GM19239 (cell line): ENCODE measurements at places on chromosomes 2 and 18.

- no peak for DNase-seq
These were observed 98.6 kb downstream of the ACTR2 start for GRCh38 chr2:65326276-65326675.

DNA sequence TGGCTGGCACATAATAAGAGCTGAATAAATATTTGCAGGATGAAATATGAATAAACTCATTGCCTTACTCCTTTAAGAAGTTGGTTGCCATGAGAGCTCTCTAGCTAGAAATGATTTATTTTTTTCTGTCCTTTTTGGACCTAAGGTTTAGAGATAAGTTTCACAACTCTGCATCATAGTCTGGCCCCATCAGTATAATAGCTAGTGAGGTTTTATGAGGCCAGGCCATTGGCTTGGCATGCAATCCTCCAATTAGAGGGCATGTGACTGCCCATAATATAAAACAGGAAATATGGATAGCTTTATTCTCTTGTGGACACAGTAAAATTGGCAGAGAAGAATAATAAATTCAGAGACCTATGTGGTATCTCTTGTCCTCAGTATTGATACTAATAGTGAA, 26.2 kb upstream of the INSIG2 start:
- no peak for DNase-seq

GRCh38 chr2:122643725-122644329, 888.4 kb downstream of the TSN start:
- DNase-seq = no peak

- no peak for DNase-seq
These were observed 776.9 kb upstream of the FSHR start for GRCh38 chr2:49931241-49931640.

DNA sequence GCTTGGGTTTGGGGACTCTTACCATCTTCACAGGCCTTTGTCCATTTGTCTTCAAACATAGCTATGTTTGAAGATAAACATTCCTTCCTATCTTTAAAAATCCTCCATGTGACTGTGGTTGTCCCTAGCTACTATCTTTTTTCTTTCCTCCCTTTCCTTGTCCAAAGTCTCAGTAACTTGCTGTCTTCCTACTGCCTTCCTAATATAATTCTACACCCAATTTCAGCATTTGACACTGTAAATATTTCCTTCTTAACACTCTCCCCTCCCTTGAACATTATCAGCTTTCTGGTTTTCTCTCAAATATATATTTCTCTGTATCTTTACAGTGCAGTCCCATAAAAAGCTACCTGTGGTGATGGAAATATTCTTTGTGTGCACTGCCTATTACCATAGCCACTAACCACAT, 5.3 kb upstream of the SP3 start:
- no peak for DNase-seq

DNA sequence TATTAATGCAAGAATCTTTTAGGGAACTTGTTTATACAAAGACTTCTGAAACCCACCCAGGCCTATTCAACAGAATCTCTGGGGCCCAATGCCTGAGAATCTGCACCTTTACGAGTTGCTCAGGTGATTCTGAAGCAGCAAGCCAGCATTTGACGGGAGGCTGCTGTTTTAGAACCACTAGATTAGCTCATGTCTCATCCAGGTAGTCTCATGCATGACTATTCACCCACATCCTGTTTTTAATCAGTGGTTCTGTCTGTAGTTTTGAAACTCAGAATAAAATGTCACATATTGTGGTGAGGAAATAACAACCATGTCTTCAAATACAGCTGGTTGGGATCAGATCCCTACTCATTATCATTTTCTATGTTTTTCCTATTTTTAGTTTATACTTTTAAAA, 39.5 kb downstream of the CYTIP start:
- DNase-seq = peak; percentile 19

DNA sequence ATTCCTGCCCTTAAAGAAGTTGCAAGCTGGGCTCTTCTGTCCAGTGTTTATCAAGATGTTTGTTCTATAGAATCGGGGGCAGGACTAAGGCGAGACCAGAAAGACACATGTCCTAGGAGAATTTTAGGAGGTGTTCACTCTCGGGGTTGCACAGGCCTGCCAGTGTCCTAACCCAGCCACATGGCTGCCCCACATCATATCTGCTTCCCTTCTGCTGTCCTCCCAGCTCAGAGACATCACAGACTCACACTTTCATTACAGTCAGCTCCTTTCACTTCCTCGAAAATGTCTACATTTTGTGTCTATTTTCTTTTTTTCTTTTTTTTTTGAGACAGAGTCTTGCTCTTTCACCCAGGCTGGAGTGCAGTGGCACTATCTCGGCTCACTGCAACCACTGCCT, 10.7 kb upstream of the MRO start:
- no peak for DNase-seq

GRCh38 chr2:177806025-177806424, 266.6 kb downstream of the PDE11A start:
- DNase-seq = no peak

GRCh38 chr2:54497763-54498680, 41.9 kb downstream of the SPTBN1 start:
- no peak for DNase-seq
